Stimulated activated CD4-positive, alpha-beta T cell treated with anti-CD3 and anti-CD28 coated beads, Interleukin-1b, Interleukin-23, amount 100 ng/mL, for 48 hours (primary cell): ENCODE measurements at places on chromosomes 16 and 17.
A peak's percentile ranks its signal among the peaks of the same experiment; 100 is the strongest.

DNA sequence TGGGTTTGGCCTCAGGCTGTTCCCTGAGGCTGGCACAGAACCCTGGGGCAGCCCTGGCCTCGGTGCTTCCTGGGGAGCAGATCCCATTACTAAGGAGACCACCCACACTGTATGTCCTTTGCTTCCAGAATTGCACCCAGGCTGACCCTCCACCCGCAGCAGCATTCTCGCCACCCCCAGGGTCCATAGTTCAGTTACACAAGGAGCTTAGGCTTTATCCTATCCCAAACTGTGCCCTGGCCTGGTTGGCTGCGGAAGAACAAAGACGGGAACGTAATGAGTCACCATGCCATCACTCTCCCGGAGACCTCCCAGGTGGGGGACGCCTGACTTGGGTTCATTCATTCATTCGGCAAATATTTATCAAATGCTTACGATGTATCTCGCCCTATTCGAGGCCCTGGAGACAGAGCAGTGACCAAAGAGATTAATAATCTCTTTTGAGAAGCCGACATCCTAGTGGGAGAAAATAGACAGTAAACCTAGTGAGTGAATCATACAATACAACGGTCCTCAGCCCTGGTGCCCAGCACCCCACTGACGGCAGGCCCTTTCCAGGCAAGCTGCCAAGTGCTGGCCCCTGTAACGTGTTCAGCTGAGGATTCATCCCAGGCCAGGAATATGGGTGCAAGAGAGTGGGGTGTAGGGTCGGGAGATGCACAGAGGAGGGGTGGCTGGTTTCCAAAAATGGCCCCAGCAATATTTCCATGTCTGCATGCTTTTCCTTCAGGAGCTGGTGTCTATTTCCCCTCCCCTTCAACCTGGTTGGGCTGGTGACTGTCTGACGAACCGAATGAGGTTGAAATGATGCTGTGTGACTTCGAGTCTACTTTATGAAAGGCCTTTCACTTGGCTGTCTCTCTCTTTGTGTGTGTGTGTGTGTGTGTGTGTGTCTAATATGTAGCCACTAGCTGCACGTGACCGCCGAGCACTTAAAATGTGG is 134.2 kb downstream of the MGAT5B start:
- DNase-seq = no peak

GRCh38 chr16:3099732-3100499 is 822 bp upstream of the ZSCAN10 start:
- DNase-seq = peak; percentile 94

DNA sequence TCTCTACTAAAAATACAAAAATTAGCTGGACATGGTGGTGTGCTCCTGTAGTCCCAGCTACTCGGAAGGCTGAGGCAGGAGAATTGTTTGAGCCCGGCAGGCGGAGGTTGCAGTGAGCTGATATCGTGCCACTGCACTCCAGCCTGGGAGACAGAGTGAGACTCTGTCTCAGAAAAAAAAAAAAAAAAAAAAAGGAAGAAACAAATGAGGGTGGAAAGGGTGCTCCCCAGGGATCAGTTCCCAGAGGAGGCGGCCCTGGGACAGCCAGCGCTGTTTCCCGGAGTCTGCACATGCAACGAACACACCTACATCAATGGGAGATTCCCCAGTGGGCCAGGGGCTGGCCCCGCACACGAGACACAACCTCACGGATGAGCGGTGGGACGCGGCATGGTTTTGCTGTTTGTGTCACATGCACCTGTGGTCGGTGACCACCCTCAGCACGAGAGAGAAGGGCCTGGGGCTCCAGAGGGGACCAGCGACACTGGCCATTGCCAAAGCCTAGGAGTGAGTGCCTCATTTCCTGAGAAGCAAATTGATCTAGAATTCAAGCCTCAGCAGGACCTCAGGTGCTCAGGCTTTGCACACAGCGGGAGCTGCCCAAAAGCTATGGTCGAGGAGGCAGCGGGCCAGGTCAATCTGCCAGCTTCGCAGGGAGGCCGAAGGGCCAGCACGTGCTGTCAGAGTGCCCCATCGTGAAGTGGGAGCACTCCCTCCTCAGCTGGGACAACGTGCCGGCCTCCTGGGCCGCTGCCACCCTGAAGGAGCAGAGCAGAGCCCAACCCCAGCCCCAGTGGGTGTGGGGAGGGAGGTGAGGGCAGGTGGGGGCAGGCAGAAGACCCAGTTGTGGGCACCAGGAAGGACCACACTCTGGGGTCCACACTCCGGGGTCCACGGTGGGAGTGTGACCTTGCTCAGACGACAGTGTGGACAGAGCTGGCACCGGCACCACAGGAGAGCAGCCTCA is 13.8 kb upstream of the WDR45B start:
- DNase-seq = no peak

DNA sequence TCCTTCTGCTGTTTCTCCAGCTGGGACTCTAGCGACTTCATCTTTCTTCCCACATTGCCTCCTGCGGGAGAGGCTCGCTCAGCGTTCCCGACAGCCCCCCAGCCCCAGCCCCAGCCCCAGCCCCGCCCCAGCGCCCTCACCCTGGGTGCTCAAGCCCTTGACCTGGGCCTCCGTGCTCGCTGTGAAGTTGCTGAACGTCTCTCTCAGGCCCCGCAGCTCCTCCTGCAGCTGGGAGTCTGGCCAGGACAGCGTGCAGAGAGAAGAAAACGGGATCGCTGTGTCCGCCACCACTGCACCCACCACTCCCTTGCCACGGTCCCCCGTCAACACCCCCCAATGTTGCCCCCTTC is 2.4 kb downstream of the ASGR1 start:
- DNase-seq = no peak

- no peak for DNase-seq
Measured at GRCh38 chr17:48556576-48557401, 11.9 kb upstream of the HOXB2 start.

- peak; percentile 35 for DNase-seq
Measured at GRCh38 chr17:36728030-36728991, 126.9 kb downstream of the MRM1 start.

DNA sequence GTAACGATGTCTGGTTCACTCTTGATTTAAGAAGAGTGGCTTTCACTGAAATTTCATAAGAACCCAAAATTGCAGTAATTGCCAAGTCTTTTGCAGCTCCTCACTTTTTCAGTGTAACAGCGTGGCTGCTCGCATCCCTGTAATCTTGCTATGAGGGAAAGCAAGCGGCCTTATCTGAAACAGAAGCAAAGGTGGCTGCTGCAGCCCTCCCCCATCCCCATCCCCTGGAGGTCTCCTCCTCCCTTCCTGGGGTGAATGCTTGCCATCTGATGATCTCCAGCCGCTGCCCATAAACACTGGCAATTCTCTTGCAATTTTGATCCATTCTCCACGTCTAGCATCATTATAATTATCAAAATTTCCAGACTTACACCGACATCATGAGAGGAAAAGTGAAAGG is 182.5 kb upstream of the ASIC2 start:
- no peak for DNase-seq

- DNase-seq = no peak
Measured at GRCh38 chr17:41773731-41774193, 12.7 kb downstream of the JUP start.

GRCh38 chr16:18834864-18835263 is 33.5 kb upstream of the ARL6IP1 start:
- no peak for DNase-seq

GRCh38 chr17:41848788-41849187 is 11.2 kb downstream of the KLHL10 start:
- DNase-seq = no peak

DNA sequence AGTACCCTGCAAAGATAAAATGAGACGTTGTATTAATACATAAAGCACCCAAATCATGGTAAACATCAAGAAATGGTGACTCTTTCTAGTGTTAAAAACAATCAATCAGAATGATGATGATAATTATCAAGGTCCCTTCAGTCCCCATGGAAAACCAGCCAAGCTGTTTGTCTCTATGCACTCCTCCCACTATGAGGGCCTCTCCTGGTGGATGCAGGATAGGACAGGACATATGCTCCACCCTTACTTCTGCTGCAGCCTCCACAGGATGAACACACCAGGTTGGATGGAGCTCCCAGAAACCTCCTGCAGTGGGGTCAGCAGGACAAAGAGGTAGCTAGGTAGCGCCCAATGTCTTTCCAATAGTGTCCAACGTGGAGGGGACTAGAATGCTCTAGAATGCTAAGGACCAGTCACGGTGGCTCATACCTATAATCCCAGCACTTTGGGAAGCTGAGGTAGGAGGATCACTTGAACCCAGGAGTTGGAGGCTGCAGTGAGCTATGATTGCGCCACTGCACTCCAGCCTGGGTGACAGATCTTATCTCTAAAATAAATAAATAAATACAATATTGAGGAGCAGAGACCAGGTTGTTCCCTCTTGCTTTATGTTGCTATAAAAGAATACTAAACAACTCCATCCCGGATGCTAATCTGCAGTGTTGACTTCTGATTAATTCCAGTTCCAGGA is 9.9 kb upstream of the KDM8 start:
- no peak for DNase-seq

GRCh38 chr16:78925083-78925767 is 675.3 kb downstream of the MAF start:
- peak; percentile 35 for DNase-seq

DNA sequence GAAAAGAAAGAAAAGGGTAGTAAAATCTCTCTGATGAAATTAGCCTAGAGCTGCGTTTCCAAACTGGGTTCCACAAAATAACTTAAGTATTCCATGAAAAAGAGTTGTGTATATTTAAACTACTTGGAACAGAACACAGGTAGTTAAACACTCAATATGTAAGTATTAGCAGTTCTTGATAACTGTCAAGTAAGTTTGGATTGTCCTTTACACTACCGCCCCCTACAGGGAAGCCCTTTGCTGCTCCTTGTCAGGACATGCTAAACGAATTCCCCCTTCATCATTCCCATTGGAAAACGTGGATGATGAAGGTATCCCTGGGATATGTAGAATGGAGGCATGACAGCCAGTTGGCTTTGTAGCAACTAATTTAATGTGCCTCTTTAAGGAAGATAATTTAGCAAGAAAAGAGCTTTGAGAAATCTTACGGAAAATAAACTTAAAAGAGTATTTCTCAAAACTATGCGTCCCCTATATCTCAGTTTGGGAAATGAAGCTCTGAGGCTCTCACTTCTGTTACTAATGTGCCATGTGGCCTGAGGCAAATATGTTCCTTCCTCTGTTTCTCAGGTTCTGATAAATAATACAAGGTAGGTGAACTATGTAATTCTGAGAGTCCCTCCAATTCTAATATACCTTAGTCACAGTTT is 18.8 kb downstream of the NCBP3 start:
- DNase-seq = peak; percentile 49

DNA sequence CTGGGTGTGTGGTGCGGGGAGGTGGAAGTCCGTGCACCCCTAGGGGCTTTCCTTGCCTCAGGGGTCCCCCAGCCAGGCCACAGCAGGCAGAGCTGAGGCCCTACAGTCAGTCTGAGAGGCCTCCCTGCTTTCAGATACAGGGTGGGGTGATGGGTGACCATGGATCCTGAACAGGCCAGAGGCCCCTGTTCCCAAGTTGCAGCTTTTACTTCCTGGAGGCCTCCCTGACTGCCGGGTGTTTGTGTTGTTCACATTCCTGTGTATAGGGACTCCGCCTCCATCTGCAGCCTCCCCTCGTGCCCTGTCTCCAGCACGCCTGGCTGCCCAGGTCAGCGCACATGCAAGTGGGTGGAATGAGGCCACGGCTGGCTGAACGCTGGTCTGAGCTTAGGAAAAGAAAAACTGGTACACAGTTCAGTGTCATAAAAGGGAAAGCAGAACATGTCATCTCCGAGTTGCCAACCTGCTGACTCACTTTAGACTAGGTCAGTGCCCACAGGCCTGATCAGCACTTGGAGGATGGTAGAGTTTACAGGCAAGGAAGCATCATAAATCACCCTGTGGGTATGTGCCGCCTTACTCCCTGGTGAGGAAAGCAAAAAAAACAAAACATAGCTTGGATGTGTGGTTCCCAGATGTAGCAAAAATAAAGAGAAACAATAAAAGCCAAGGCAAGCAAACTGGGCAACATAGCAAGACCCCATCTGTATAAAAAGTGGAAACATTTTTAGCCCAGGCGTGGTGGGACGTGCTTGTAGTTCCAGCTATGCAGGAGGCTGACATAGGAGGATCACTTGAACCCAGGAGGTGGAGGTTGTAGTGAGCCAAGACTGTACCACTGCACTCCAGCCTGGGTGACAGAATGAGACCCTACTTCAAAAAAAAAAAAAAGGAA is 6.2 kb upstream of the SLC7A6 start:
- no peak for DNase-seq

DNA sequence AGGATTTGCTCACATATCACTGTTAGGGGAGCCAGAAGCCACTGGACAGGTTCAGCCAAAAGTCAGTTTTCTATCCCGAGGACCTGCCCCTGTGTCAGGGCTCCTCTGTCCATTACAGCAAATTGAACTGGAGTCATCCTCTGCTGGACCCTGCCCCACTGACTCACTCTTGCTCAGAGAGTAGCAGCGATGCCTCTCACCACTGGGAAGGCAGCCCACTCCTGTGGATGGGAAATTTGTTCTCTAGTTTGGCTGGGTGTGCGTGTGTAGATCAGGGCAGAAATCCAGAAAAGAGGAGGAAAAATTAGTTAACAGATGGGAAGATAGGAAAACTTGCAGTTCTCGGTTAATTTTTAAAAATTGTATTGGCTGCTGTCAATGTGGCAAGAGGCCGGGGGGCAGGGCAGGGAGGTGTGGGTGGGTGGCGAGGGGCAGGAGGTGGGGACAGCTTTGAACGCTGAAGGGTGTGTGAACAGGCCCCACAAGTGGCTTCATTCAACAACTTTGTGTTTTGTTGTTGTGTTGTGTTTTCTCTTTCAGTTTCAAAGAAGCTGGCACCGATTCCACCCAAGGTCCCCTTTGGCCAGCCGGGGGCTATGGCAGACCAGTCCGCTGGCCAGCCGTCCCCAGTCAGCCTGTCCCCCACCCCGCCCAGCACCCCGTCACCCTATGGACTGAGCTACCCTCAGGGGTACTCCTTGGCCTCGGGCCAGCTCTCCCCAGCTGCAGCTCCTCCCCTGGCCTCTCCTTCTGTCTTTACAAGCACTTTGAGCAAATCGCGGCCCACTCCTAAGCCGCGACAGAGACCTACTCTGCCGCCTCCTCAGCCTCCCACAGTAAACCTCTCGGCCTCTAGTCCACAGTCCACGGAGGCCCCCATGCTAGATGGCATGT is 33.6 kb downstream of the ELAC2 start:
- no peak for DNase-seq

- no peak for DNase-seq
Measured at GRCh38 chr16:22848451-22848850, 34.5 kb downstream of the HS3ST2 start.

GRCh38 chr17:38925263-38925995 is at the start of gene LASP1NB:
LASP1NB (plus strand) TSS chr17:38925614.
- peak; percentile 40 for DNase-seq

DNA sequence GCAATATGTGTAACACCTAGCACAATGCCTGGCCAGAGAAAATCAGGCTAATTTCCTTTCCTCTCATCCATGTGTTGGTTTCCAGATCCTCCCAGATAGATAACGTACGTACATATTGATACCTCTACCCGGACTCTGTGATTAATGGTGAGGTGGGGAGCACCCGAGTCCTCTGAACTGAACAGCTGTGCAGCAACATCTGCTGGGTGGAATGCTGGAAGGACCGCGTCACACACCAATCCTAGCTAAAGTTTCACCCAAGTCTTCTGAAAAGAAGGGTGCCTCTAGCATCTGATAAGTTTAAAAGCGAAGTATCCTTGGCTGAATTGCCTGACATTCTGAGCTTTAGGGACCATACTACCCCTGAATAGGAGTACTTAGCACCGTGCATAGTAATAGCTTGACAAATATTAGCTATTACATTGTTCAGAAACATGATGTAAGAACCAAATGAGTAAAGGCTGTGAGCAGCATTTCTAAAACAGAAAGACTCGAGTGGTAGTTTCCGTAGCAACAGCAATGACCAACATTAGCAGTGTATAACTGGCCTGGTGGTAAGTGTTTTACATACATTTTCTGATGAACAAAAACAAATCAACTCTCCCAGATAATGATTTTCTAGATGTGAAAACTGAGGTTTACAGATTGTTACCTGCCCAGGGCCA is 91.4 kb downstream of the SYCE1L start:
- no peak for DNase-seq
